Naive thymus-derived CD4-positive, alpha-beta T cell (primary cell): ENCODE measurements at places on chromosomes 5 and 9. TPM values are rescaled to one million over a fixed set of nuclear protein-coding genes. Genes with fewer than 3 reads are reported as not detected.

Gene GDA
- total RNA-seq: not detected

Gene GABRA1
- not detected in 2 replicates for total RNA-seq

Gene ENG
- total RNA-seq: 14.6 TPM

Gene PRDM9
- not detected for total RNA-seq

Gene IFNA2
- not detected for total RNA-seq

Gene PFN3
- total RNA-seq: not detected

Gene CDC25C
- not detected for total RNA-seq

Gene GTF2H2C
- total RNA-seq: 46.5 TPM

Gene F12
- not detected for total RNA-seq

Gene PTPRD
- not detected for total RNA-seq

Gene RNF208
- total RNA-seq: 4.3 and 6.1 TPM in 2 replicates

Gene TLR4
- total RNA-seq: 1.5 TPM

Gene PIP5K1B
- 0.49 TPM for total RNA-seq

Gene SEMA5A
- 0.98 TPM for total RNA-seq

Gene ACTBL2
- total RNA-seq: not detected

Gene TMEM245
- 28.3 TPM for total RNA-seq

Gene NUTM2G
- total RNA-seq: not detected in 2 replicates

Gene CDC20B
- not detected for total RNA-seq

Gene ERCC8
- total RNA-seq: 4.9 TPM

Gene CDH9
- not detected for total RNA-seq

Gene PCDHB7
- not detected in 2 replicates for total RNA-seq

Gene IL33
- not detected in 2 replicates for total RNA-seq

Gene EXOC3
- total RNA-seq: 89.8 TPM

Gene SLC6A3
- not detected for total RNA-seq

Gene ELOVL7
- total RNA-seq: 2.2 TPM

Gene IFNA13
- not detected for total RNA-seq

Gene TJP2
- total RNA-seq: 11.3 TPM

Gene SAXO1
- not detected for total RNA-seq

Gene PLPPR1
- total RNA-seq: not detected

Gene GRM6
- not detected for total RNA-seq

Gene OR13J1
- total RNA-seq: not detected

Gene CFAP90
- not detected for total RNA-seq

Gene P4HA2
- total RNA-seq: 0.30 TPM

Gene WHRN
- total RNA-seq: 18.0 TPM

Gene CCDC180
- total RNA-seq: 18.1 TPM

Gene ESM1
- 0.13 and 0.39 TPM in 2 replicates for total RNA-seq

Gene HEMGN
- 2.3 TPM for total RNA-seq

Gene MEGF10
- total RNA-seq: not detected

Gene ANXA2R
- total RNA-seq: 13.2 and 15.1 TPM in 2 replicates

Gene LPCAT1
- total RNA-seq: 89.4 TPM

Gene NIM1K
- 0.61 TPM for total RNA-seq

Gene SLC36A3
- total RNA-seq: not detected

Gene CCDC192
- total RNA-seq: not detected in 2 replicates
